ENCODE measurements at places on chromosomes 7 and 10.

GRCh38 chr7:4747746-4748145 is 27.7 kb upstream of the AP5Z1 start:
- DNase-seq = no peak

DNA sequence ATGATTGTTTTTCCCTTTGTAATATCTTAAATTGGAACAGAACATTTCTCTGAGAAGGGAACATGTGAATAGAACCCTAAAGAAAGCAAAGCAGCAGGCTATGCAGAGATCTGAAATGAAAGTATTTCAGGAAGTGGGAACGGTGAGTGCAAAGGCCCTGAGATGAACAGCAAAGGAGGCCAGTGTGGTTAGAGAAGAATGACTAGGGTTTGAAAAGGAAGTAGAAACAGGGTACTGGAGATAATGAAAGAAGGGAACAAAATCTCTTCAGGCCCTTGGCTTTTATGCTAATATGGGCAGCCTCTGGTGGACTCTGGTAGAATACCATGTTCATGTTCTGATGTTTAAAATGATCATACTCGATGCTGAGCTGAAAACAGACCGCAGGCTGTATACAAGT is 22.2 kb downstream of the ARHGAP21 start:
- no peak for DNase-seq

GRCh38 chr7:44378744-44379143 is 53.4 kb upstream of the CAMK2B start:
- no peak for DNase-seq

GRCh38 chr10:116599991-116600390 is 9.2 kb downstream of the PNLIPRP1 start:
- no peak for DNase-seq

DNA sequence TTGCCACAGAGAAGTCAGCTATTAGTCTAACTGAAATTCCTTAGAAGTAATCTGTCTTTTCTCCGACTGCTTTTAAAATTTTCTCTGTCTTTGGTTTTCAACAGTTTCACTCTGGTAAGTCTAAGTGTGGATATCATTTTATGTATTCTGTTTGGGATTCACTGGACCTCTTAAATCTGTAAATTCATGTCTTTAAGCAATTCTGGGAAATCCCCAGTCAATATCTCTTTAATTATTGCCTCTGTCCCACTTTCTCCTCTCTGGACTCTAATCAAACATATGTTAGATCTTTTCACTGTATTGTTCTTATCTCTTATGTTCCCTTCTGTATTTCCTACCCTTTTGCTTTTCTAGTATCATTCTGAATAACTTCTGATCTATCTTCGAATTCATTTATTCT is 29.9 kb downstream of the CFAP43 start:
- no peak for DNase-seq

DNA sequence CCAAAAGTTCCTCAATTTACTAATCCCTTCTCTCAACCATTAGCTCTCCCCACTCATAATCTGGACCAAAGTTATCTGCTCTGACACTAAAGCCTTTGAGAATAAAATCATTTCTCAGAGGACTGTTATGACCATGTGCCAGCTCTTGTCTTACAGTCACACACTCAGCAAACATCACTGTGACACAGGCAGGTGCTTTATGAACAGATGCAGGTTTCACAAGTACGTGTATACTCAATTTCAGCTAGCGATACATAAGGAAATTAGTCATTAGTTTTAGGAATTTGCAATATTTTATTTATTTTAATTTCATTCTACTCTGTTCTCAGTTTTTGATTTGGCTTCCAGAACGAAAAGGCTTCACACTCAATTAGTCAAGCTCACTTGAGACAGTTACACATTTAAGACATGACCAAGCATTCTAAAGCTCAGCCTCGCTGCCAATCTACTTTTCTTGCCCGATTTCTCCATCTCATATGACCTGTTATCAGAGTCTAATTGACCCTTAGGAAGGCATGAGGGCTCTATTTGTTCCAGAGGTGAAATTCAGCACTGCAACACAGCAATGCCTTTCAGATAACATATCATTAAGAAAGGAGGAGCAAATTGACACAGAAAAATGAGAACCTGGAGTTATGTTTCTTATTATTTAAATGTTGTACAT is 76.8 kb downstream of the TFEC start:
- DNase-seq = no peak

DNA sequence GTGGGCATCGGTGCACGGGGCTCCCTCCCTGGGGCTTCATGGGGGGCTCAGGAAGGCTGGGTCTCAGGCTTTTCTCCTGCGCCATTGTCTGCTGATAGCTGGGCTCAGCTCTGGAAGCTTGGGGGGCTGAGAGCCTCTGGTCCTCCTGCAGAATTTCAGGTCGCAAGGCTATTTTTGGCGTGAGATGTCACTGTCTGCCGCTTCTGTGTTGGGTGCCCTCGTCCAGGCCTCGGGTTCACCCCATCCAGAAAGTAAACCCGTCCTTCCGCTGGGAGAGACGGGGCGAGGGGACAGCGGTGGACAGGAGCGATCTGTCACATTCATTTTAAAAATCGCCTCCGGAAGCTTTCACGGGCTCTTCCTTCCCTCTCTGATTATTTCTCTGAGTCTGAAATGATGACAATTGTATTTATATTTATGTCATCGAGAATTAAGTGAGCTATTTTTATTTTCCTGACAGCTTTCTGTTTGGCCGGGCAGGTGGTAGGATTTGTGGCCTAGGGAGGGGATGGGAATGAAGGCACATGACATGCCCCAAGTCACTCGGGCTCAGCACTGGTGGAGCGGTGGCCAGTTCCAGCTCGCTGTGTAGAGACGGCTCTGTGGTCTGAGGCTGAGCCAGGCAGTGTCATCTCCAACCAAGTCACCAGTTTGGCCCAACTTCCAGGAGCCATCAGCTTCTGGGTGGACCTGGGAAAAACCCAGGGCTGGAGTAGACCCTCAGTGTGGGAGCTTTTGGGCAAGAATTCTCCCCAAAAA is 40.7 kb upstream of the AP5Z1 start:
- DNase-seq = no peak

- DNase-seq = no peak
Observed at GRCh38 chr7:151896086-151896485, 19.2 kb upstream of the PRKAG2 start.

Data from stimulated activated CD8-positive, alpha-beta memory T cell treated with anti-CD3 and anti-CD28 coated beads, Interleukin-12 subunit alpha, Interleukin-12 subunit beta, amount 100 ng/mL, for 1 hour (primary cell).